ENCODE measurements at places on chromosomes 5 and 9. TPM values are rescaled to one million over a fixed set of nuclear protein-coding genes. Genes with fewer than 3 reads are reported as not detected.

Gene INIP
- polyA plus RNA-seq, result 20.4 TPM

Gene SLC4A9
- not detected for polyA plus RNA-seq

Gene HACD4
- 1.8 TPM for polyA plus RNA-seq

Gene RLN2
- 0.38 TPM for polyA plus RNA-seq

Gene LCNL1
- polyA plus RNA-seq, result 0.08 TPM

Gene KLF4
- polyA plus RNA-seq, result 3.4 TPM

Gene PCDHA9
- not detected for polyA plus RNA-seq

Gene NDST1
- polyA plus RNA-seq, result 55.8 TPM

Gene PAEP
- not detected for polyA plus RNA-seq

Gene OR2K2
- not detected for polyA plus RNA-seq

Gene PCSK1
- 0.14 TPM for polyA plus RNA-seq

Gene IFNE
- polyA plus RNA-seq, result 2.3 TPM

Gene FBXW11
- polyA plus RNA-seq, result 40.3 TPM

Measured in A549 (cell line).